ENCODE measurements at places on chromosomes 6 and 20.

GRCh38 chr6:100084991-100085364 is 91.0 kb upstream of the MCHR2 start:
- DNase-seq: no peak

DNA sequence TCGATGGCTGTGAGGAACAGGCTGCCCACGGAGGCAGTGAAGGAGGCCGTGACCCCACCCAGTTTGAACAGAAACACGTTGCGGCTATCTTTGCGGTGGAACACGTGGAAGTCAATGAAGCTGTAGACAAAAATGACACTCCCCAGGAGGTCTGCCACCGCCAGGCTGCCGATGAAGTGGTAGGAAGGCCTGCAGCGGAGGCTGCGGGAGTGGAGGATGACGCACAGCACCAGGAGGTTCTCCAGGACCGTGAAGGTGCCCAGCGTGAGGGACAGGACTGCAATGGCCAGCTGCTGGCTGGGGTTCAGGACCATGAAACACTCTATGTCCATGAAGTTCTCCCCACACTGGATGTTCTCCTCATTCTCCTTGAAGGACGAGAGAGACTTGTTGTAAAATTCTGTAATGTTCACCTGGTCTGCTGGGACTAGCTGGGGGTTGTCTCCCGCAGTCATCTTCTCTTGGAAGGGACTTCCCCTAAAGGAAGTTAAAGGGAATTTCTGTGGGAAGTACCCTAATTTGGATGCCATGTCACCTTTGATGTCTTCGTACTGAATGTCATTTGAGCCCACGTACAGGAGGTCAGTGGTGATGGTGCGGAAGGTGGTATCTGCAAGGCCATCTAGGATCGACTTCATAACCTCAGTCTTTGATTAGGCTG is 21.4 kb downstream of the CNR1 start:
- DNase-seq: no peak

DNA sequence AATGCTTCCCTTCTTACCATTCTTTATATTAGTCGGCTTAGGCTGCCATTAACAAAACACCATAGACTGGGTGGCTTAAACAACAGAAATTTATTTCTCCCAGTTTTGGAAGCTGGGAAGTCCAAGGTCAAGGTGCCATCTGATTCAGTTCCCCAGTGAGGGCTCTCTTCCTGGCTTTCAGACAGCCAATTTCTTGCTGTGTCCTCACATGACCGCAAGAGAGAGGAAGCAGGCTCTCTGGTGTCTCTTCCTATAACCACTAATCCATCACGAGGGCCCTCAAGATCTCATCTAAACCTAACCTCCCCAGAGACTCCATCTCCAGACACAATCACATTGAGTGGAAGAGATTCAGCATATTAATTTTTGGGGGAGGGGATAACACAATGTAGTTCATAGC is 193.0 kb upstream of the SGK1 start:
- no peak for DNase-seq

DNA sequence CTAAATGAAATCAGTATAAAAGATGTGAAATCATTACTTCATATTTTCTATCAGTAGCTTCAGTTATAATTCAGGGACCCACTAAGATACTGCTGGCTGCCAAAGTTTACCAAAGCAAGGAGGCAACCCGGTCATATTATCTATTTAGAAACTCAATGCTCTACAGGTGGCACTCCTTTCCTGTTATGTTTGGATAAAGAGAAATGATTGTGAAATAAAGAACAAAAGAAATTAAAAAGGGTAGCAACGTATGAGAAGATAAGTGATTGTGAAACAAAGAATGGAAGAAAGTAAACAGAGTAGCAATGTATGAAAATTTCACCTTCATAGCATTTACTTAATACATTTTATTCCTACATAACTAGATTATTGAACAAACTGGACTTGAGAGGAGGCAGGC is 45.2 kb downstream of the RSPH3 start:
- no peak for DNase-seq

- DNase-seq: no peak
These were observed 5.9 kb downstream of the CNBD2 start for GRCh38 chr20:35974256-35974655.

DNA sequence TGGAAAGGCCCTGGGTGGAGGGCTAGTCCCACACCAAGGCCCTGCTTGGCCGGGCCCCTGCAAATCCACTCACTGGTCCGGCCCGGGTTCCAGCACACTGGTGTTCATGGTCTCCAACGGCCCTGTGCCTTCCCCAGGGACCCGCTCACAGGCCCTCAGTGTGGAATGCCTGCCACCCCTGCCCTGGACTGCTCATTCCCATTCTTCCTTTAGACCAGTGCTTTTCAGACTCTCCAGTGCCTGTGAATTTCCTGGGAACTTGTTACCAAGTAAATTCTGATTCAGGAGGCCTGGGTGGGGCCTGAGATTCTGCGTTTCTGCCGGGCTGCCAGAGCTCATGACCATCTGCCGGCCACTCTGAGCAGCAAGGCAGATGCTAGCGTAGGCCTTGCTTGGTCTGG is 5.7 kb upstream of the PXDC1 start:
- DNase-seq: no peak

- no peak for DNase-seq
These were observed 44.7 kb downstream of the VAPB start for GRCh38 chr20:58433759-58434158.

- no peak for DNase-seq
These were observed 91.0 kb downstream of the GFRA4 start for GRCh38 chr20:3572151-3572550.
